Activated CD8-positive, alpha-beta T cell treated with anti-CD3 and anti-CD28 coated beads, Interleukin-2, amount 10 ng/mL, durations not matched to agents 7 days and 5 days (primary cell): ENCODE measurements at places on chromosomes 16 and 17. TPM values are rescaled to one million over a fixed set of nuclear protein-coding genes. Genes with fewer than 3 reads are reported as not detected.

Gene ADGRG1
- total RNA-seq, result 3.3 TPM

Gene SULT1A1
- 11.8 TPM for total RNA-seq

Gene TSPOAP1
- 45.8 TPM for total RNA-seq

Gene KRT28
- not detected for total RNA-seq

Gene ALG1
- total RNA-seq, result 23.8 TPM
